ENCODE measurements at places on chromosomes 13 and 19.

- DNase-seq, result no peak
These were observed 54.3 kb downstream of the NWD1 start for GRCh38 chr19:16773939-16774338.

GRCh38 chr13:23744315-23744714, 144.9 kb downstream of the MIPEP start:
- DNase-seq, result no peak

GRCh38 chr13:77893066-77893465, 25.6 kb downstream of the EDNRB start:
- DNase-seq, result no peak

DNA sequence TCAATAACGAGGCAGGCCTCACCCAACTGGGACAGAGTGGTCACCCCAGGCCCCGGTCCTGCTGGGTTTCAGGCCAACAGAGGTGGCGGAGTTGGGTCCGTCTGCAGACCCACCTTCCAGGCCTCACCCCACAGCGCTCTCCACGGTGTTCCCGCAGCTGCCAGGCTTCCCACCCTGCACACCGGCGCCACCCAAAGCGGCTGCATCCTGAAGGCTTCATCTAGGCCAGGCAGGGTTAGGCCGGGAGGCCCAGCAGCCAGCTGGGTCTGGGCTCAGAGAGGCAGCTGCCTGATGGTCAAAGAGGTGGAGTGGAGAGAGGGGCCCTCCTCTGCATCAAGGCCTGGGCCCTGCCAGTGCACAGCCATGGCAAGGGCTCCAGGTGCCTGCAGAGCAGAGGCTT, 44.1 kb downstream of the EPSTI1 start:
- DNase-seq, result no peak

DNA sequence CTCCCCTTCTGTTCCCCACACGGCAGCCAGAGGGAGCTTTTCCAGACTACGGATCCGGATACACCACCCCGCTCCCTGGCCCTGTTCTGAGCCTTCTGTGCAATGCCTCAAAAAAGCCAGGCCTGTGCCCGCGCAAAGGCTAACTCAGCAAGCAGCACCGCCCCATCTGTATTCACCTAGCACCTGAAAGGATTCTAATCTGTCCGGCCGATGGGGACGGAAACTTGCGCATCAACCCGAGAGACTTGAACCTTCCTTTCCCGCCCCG, 589 bp downstream of the ZBTB45 start:
- DNase-seq, result peak; percentile 61

DNA sequence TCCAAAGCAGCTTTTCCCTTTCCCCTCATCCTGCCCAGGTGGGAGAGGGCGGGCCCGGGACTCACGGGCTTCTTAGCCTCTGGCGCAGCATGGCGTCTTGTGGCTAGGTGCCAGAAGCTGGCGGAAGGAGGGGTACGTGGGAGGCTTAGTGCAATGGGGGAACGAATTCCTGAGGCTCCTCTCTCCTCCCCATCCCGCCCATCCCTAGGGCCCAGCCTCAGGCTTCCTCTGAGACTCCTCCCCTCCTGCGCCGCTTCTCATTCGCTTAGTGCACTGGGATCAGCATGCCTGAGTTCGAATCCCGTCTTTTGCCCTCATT, 297.8 kb downstream of the ZNF536 start:
- DNase-seq, result no peak

DNA sequence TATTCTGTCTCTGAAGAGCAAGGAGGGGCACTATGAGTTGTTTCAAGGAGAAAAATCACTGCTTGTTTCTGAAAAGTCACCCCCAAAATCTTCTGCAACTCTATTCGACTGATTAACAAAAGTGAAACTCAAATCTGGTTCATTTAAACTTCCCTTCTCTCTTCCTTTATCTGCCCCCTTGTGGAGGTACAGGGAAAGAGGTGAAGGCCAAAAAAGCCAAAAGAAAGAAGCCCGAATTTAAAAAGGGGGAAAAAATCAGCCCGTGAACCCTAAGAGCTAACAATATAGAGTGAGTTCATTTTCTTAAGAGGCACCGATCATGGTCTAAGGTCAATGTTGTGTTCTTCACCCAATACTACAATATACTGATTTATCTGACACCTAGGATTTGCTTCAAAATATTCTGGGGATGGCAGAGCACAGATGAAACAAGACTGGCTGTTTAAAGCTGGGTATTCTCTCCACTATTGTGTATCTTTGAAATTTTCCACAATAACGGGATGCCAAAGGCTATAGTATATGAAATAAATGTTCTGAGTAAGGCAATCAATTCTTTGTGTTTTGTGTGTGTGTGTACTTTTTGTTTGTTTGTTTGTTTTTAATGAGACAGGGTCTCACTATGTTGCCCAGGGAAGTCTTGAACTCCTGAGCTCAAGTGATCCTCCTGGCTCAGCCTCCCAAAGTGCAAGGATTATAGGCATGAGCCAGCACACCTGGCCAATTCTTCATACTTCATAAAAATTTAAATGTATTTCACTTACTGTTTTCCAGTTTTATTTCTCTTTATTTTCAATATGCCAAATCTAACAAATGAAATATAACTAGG, 55.0 kb upstream of the EEF1AKMT1 start:
- no peak for DNase-seq

GRCh38 chr13:38381890-38382289, 32.2 kb downstream of the UFM1 start:
- DNase-seq, result no peak

GRCh38 chr13:97249093-97249795, 27.1 kb downstream of the MBNL2 start:
- no peak for DNase-seq

DNA sequence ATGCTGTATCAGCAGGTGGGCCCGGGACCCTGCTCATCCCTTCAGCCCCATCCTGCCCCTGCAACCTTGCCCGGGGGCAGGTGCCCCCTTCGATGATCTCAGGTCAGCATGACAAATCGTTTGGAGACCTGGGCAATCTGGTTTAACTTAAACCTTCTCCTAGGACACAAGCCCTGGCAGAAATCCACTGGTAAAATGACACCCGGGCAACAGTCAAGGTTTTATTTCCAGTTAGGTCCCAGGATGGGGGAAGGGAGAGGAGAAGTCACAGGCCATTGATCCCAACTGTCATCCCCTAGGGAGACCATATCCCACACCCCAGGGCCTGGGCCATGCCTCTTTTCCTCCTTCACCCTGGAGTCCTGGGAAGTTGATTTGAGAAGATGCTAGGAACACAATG, 1.8 kb upstream of the PLIN5 start:
- DNase-seq, result no peak

DNA sequence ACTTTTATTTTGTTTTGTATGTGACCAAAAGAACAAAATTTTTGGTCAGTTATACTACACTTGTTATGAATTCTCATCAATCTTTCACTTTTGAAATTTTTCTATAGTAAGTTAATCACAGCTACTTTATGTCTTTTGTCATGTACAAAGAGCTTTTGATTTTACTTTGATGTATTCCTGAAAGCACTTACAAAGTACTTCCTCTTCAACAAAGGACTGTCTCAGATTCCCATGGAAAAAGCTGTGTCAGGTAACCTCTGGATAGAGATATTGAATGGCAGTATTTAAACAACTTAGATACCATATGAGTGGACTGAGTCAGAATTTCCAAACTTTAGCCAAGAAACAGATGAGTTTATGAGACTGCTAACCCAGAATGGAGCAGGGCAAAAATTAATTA, 689.3 kb upstream of the ATXN8OS start:
- no peak for DNase-seq

GRCh38 chr13:95546919-95547318, 5.6 kb upstream of the CLDN10 start:
- no peak for DNase-seq

- no peak for DNase-seq
These were observed 771.3 kb upstream of the ARGLU1 start for GRCh38 chr13:107339209-107339608.

- no peak for DNase-seq
These were observed 25.6 kb downstream of the RUBCNL start for GRCh38 chr13:46361276-46361934.

GRCh38 chr13:51770681-51771417, 33.1 kb downstream of the DHRS12 start:
- DNase-seq, result no peak

DNA sequence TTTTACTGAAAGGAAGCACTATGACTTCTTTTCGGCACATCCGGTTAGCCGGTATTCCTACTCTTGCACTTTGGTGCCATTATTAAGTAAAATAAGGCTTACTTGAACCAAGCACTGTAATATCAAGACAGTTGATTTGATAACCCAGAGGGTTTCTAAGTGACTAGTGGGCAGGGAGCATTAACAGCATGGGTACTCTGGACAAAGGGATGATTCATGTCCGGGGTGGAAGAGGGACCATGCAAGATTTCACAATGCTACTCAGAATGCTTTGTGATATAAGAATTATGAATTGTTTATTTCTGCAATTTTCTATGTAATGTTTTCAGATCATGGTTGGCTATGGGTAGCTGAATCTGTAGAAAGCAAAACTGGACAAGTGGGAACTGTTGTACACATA, 282.1 kb downstream of the TDRD3 start:
- no peak for DNase-seq

- DNase-seq, result peak; percentile 6
These were observed 22.9 kb upstream of the ZNF724 start for GRCh38 chr19:23273022-23273589.

DNA sequence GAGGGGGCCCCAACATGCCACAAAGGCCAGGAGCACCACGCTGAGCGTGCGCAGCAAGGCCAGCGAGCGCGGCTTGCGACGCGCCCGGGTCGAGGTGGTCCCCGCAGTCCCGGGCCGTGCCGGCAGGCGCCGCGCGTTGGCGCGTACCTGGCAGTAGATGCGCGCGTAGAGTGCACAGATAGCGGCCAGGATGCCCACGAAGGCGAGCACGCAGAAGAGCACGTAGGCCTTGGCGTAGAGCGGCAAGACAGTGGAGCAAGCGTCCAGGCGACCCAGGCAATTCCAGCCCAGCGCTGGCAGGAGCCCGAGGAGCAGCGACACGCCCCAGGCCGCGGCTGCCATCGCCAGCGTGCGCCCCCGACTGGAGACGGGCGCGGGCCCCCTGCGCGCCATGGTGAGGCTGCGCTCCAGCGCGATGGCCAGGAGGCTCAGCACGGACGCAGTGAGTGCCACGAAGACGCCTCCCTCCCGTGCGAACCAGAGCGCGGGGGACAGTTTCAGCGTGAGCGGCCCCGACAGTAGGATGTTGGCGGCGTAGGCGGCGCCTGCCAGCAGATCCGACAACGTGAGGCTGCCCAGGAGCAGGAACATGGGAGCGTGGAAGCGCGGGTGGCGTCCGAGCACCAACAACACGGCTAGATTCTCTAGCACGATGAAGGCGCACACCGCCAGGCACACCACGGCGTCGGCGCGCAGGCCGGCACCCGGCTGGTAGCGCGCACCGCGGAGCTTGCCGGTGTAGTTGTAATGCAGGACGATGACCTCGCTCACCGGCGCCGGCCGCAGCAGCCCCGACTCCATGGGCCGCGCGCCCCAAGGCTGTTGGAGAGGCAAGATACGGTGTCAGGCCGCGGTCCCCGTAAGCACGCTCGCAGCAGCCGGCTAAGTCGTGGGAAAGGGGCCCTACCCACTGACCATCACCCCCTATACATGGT, 2.8 kb downstream of the S1PR5 start:
- peak; percentile 32 for DNase-seq

DNA sequence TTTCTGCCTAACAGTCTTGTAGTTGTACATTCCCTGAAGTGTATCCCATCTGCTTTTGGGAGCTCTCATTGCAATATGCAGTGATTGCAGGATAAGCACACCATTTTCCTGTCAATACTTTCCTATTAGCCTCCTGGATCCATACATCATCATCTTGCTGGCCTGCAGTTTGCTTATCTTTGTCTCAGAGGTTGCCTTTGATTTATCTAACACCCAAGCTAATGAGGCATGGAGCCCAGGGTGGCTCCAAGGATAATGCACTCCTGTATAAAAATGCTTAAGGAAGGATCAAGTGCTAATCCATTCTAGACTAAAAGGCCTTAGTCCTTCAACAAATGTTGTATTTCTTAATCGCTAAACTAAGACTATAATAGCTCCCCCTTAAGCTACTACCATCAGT, 161.6 kb upstream of the OBI1 start:
- DNase-seq, result no peak

GRCh38 chr13:73837147-73837546, 297.1 kb downstream of the KLF12 start:
- DNase-seq, result no peak

GRCh38 chr13:50882816-50883435, 26.7 kb upstream of the RNASEH2B start:
- DNase-seq, result no peak
